ENCODE measurements at places on chromosomes 5 and 9.

- no peak for DNase-seq
Observed at GRCh38 chr9:89366711-89367110, 48.4 kb downstream of the SECISBP2 start.

DNA sequence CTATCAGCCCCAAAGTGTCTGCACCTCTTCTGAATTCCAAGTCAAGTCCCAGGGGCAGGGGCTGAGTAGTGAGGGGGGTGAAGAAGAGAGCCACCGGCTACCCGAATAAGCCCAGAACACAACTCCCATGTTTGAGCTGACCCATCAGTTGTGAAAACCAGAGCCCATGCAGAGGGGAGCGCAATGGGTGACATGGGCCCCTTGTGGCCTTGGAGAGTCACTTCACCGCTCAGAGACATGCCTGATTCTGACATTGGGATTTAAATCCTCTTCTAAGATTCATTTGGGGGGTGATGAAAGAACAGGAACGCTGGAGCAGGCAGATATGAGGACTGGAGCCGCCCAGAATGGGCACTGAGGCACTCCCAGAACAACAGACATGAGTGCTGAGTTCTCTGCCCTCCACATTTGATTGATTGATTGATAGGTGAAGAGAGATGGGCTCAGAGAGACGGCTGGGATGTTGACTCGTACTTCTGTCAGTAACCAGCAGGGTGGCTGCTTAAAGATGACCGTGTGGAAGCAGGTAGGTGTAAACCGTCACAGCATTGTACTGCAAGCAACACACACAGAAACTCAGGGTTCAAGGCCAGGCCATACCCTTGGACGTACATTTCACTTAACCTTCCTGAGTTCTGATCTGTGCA, 74.3 kb downstream of the GPR21 start:
- no peak for DNase-seq

- DNase-seq: no peak
Observed at GRCh38 chr5:10634050-10634449, 70.2 kb downstream of the ANKRD33B start.

DNA sequence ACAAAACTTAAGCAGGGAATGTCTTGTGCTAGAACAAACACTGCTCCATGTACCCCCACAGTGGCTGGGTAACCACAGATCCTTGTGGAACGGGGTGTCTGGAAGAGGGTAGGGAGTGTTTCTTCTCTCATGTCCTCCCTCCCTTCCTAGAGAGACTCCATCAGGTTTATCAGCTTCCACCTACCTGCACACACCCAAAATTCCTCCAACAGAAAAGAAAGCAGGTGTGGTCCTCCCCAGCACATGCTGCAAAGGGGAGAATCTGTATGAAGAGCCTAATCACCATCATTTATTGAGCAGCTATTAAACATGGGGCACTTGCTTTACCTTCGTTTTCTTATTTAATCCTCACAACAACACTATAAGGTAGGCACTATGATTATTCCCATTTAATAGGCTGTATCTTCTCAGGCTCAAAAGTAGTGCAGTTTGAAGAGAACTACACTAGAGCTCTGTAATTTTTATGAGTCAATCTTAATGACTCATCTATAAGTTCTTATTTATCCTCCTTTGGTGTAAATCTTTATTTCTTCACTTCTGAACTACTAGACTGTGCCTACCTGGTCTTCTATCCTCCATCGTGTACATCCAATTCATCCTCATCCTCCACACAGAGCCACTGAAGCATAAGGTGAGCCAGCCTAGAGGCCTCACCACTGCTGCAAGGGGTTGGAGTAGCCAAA, 31.6 kb downstream of the C9orf40 start:
- no peak for DNase-seq

- no peak for DNase-seq
Observed at GRCh38 chr5:147451193-147451592, 58.7 kb downstream of the DPYSL3 start.
